ENCODE measurements at places on chromosomes 3 and 15.

- no peak for DNase-seq
Observed at GRCh38 chr15:34951993-34952392, 17.5 kb downstream of the AQR start.

- DNase-seq: no peak
Observed at GRCh38 chr3:84727616-84728015, 231.2 kb upstream of the CADM2 start.

GRCh38 chr3:20490996-20491395, 305.0 kb upstream of the SGO1 start:
- DNase-seq: no peak

DNA sequence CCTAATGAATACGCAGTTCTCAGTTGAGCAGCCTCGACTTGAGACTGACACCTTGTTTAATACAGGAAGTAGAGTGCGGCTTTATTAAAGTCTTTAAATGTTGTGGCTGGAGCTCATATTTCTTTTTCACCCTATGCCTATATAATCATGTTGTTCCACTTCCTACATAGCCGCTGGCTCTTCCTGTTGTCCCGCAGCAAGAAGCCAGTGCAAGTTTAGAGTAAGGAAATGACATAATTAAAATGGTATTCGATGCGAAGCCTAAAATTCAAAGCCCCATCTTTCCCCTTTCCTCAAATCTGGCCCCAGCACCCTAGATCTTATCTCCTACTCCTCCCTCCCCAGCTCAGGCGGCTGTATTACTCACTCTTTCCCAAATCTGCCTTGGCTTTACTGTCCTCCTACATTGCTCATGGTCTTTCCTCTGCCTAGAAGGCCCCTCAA, 7.5 kb upstream of the PHLDB2 start:
- no peak for DNase-seq

All from stimulated activated CD4-positive, alpha-beta T cell treated with anti-CD3 and anti-CD28 coated beads, Interleukin-1b, Interleukin-23, amount 100 ng/mL, for 1 hour (primary cell).